ENCODE measurements at places on chromosomes 3 and 15. TPM values are rescaled to one million over a fixed set of nuclear protein-coding genes. Genes with fewer than 3 reads are reported as not detected.
A peak's percentile ranks its signal among the peaks of the same experiment; 100 is the strongest.

Gene CAMK2N2
- polyA plus RNA-seq: not detected

DNA sequence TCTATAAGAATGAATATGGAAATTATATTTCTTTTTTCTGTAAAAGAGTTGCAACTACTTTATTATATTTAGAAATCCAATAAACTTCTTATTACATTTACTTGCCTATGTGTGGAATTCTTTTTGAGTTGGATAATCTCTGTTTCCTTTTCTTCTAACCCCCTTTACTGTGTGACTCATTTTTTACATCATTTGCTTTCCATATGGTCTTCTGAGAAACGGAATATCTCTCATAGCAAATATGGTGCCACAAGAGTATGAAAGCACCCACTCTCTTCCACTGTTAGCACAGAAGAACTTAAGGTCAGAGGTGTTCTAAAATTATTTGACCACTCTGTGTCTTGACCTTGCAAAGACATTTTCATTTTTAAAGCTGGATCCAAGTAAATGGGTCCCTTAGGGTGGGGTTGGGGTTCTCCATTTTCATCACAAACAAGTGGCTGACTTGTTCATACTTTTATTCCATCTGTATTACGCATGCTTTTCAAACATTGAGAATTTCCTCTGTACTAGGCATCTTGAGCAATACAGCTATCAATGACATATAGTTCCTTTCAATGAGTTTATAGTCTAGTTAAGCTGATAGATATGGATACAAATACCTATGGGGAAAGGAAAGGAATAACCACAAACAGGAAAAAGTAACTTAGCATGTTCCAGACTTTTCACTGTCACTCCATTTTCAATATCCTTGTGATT lies 281.1 kb upstream of the TPRG1 start:
- DNase-seq: no peak

DNA sequence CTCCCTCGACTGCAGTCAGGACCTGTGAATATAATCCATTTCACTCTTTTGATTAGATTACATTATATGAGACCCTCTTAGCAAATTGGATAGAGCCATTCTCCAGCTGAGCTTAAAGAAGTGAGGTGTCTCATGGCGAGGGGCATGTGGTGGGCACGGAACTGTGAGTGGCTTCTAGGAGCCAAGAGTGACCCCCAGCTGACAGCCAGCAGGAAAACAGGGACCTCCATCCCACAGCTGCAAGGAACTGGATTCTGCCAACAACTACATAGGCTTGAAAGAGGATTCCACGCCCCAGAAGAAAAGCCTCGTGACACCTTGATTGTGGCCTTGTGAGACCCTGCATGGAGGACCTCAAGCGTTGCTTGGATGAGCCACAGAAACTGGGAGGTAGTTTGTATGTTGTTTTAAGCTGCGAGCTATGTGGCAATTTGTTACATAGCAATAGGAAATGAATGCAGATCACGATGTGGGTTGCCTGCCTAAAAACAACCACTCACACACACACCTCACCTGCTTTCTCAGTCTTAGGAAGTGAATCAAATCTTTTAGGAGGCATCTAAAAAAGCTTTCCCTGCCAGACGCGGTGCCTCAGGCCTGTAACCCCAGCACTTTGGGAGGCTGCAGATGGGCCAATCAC lies 84.2 kb upstream of the BHLHE40 start:
- no peak for DNase-seq

DNA sequence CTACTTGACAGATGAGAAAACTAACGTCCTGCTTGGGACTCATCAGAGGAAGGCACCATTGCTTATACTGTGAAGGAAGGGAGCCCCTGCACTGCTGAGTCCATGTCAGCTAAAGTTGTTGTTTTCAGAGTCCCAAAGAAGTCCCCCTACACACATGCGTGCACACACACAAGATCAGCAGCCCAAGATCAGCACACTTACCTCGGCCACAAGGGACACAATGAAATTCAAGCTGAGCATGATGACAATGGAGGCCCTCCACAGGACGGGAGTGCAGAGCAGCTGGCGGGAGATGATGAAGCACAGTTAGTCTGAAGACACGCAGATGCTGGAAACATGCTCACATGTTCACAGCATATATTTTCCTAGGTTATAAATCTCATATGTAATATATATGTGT lies 28.6 kb upstream of the ATP13A5 start:
- no peak for DNase-seq

DNA sequence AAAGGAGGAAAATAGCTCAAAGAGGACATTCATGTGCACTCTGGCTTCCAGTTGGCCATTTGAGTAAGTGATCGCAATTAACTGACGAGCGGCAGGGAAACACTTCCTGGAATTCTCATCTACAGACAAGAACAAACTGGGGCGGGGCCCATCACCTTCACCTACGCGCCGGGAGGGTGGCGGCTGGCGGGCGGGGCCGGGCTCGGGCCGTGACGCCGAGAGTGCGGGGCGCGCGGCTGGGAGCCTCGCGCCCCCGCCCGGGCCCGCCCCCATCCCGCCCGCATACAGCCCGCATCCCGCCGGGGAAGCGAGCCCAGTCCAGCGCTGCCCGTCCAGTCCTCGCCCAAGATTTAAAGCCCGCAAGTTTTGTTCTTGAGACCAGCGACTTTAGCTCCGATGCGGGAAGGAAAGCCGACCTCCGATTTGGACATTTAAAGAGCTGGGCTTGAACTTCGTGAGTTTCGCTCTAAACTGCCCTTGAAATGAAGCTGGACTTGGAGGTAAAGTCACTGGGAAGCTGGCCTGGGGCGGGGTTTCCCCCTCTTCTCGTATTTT lies at the start of gene B3GNT5:
Gene B3GNT5, plus strand, starts transcription at position 281 of the 555 bp plus-strand sequence. CDS start 16,546 bp downstream, outside the sequence.
- DNase-seq: peak; percentile 45

DNA sequence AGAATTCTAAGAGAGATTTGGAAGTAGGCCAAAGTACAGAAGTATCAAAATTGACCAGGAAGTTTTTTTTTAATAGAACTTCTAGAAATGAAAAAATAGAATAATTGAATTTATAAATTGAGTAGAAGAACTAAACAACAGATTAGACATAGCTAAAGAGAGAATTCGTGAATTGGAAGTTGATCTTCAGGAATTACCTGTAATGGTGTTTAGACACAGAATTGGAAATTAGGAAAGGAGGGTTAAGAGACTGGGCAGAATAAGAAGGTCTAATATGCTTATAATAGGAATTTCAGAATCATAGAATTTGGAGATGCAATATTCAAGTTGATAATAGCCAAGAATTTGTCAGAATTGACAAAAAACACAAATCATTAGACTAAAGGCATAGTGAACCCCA lies 16.2 kb downstream of the ACVR2B start:
- no peak for DNase-seq

GRCh38 chr3:5197470-5198312 lies 10.2 kb downstream of the EDEM1 start:
- DNase-seq: no peak

DNA sequence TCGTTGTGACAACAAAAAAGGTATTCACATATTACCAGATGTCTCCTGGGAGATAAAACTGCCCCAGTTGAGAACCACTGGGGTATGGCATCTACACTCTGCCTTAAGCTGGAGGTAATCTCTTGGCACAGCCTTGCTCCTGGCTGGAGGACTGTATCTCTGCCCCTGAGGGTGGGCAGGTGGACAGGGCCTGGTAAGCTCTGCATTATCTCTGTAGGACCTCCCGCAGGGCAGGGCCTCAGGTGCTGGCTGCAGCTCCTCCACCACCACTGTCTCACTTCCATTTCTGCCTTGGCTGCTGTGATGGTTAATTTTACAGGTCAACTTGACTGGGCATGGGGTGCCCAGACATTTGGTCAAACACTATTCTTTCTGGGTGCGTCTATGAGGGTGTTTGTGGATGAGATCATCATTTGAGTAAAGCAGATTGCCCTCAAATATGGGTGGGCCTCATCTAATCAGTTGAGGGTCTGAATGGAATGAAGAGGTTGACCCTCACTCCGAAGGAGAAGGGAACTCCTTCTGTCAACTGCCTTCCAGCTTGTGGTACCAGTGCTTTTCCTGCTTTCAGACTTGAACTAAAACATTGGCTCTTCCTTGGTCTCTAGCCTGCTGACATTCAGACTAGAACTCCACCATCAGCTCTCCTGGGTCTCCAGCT lies 9.8 kb upstream of the RHCG start:
- no peak for DNase-seq

DNA sequence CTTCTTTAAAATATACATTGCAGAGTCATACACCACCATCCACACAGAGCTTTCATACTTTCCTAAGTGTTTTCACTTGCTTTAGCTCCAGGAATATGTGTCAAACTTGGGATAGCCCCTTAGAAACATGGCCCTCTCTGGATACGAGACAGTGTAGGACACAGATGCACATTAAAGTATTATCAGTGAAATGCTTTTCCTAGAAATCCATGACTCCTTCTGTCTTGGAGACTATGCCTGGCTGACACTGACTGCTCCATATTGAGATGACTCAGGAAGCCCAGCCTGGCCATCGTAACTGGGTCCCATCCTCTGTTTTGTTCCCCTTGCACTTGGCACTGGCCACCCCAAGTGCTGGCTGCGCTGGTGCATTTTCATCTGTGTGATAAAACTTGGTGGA lies 204.8 kb downstream of the PDZRN3 start:
- DNase-seq: peak; percentile 27

GRCh38 chr3:98259707-98260106 lies 4.3 kb upstream of the OR5H6 start:
- DNase-seq: no peak

Measured in hindlimb muscle (tissue), 1 donor.